ENCODE measurements at places on chromosomes 3 and 15.
A peak's percentile ranks its signal among the peaks of the same experiment; 100 is the strongest.

GRCh38 chr3:67077656-67078055 lies 79.5 kb downstream of the KBTBD8 start:
- DNase-seq: no peak

- no peak for DNase-seq
These were observed 473.8 kb downstream of the TAFA4 start for GRCh38 chr3:68458581-68458980.

DNA sequence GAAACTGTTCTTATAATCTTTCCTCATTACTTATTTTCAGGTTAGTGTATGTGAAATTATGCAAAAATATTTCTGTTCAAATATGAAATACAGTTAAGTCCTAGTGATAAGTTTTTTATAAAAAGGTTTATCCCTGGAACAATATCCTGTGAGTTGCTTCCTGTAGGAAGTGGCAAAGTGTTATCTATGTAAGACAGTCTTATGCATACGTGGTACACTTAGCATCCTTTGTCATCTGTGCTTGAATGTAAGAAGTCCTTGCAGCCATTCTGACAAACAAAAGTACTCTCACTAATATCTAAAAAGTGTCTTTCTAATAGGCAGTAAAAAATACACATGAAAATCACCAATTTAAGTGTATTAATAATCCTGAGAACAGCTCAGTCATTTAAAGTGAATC lies 372.5 kb upstream of the BCHE start:
- no peak for DNase-seq

GRCh38 chr15:81024265-81024872 lies 23.6 kb downstream of the TLNRD1 start:
- no peak for DNase-seq

DNA sequence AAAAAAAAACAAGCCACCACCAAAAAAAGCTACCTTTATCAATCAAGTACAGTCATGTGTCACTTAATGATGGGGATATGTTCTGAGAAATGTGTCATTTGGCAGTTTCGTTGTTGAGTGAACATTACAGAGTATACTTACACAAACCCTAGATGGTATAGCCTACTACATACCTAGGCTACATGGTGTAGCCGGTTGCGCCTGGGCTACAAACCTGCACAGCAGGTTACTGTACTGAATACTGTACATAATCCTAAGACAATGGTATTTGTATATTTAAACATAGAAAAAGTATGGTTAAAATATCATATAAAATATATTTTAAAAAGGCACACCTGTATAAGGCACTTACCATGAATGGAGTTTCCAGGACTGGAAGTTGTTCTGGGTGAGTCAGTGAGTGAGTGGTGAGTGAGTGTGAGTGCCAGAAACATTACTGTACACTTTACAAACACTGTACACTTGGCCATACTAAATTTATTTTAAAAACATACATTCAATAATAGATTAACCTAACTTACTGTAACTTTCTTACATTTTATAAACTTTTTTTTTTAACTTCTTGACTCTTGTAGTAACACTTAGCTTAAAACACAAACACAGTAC lies 25.9 kb upstream of the JMJD7 start:
- no peak for DNase-seq

DNA sequence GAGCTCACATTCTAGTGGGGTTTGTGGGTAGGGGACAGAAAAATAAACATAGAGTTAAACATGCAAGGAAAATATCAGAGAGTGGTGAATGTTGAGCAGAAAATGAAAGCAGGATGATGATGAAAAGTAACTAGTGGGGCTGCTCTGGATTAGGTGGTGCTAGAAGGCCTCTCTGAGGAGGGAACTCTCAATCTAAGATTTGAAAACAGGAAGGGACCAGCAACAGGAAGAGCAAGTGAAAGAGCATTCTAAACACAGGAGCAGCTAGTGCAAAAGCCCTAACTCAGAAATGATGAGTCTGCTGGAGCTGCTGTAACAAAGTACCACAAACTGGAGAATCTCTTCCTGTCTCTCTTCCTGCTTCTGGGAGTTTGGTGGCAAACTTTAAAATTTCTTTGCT lies 468.6 kb upstream of the AGTR1 start:
- DNase-seq: no peak

GRCh38 chr15:57667171-57667849 lies 39.2 kb upstream of the POLR2M start:
- DNase-seq: peak; percentile 8

DNA sequence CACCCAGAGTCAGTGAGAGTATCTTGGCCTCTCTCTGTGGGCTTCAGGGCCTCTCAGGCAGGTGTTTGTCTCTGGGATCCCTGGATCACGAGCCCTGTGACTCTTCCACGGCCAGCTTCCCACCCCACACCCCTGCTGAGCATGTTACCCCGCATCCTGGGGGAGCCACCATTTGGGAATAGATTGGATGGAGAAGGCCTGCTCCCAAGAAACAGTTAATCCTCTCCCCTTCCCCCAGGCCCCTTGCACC lies 15.5 kb upstream of the SRP14 start:
- no peak for DNase-seq

DNA sequence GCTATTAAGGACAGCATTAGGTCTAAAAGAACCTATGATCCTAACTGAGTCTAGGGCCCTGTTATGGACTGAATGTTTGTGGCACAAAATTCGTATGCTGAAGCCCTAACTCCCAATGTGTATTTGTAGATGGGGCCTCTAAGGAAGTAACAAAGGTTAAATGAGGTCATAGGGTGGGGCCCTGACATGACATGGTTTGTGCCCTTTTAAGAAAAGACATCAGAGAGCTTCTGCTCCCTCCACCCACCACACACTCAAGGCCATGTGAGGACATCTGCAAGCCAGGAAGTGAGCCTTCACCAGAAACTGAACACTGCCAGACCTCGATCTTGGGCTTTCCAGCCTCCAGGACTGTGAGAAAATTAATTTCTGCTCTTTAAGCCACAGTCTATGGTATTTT lies 49.2 kb downstream of the PHC3 start:
- no peak for DNase-seq

- no peak for DNase-seq
These were observed 57.6 kb downstream of the HEG1 start for GRCh38 chr3:124998247-124998630.

DNA sequence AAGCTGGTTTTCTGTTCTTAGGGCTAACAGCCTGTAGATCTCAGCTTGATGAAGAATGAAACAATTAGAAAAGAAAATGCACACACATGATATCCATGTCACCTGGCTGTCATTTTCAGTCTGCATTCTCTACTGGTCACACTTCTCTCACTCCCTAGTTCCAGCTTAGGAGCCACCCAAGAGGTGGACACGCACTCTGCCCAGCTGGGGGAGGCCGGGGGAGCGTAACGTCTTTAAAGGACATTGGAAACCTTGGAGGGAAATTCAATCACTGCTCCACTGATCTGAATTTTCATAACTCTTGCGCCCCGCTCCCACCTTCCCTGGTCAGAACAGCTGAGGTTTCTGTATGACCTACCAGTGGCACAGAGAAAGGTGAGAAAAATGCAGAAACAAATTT lies 79.7 kb downstream of the RAB11A start:
- no peak for DNase-seq

DNA sequence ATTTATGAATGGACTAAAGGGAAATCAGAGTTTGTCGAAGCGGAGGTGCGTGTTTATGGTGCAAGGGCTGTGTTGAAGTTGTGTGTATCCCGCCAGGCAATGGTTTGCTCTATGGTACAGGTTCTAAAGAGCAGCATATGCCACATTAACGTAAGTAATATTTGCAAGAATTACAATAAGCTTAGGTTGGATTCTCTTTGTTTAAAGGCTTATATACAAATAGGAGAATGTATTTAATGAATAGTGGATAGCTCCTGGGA lies 800 bp downstream of the EPHA3 start:
- DNase-seq: no peak

DNA sequence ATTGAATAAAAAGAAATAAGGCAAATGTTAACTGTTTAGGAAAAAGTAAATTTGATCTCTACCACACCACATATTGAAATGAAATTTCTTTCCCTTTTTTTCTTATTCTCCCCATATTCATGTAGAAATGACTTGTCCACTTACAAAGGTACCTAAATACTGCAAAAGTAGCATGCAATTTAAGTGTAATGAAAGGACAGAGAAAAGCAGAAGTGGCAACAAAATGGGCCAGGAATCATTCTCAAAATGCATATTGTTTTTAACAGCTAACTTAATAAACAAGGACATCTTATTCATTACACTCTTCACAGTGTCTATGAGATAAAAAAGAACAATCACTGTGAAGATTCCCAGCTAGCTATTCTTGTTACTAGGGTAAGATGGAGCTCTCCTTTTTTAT lies 40.6 kb upstream of the FGF7 start:
- no peak for DNase-seq

DNA sequence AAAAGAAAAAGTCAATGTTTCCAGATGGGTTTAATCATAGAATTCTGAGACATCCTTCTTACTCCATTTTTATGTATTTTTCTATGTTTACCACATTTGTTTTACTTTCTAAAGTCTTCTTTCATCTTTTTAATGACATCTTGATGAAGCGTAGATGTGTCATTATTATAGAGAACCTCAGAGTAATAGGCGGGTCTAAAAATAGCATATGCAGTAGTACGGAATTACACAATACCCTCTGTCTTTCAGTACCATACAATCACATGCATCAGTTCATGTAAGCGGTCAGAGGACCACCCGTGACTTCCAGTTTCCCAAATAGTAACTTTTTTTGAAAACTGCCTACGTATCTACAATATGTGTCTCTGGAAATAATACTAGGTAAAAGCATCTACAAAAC lies 224.0 kb downstream of the PLOD2 start:
- DNase-seq: no peak

DNA sequence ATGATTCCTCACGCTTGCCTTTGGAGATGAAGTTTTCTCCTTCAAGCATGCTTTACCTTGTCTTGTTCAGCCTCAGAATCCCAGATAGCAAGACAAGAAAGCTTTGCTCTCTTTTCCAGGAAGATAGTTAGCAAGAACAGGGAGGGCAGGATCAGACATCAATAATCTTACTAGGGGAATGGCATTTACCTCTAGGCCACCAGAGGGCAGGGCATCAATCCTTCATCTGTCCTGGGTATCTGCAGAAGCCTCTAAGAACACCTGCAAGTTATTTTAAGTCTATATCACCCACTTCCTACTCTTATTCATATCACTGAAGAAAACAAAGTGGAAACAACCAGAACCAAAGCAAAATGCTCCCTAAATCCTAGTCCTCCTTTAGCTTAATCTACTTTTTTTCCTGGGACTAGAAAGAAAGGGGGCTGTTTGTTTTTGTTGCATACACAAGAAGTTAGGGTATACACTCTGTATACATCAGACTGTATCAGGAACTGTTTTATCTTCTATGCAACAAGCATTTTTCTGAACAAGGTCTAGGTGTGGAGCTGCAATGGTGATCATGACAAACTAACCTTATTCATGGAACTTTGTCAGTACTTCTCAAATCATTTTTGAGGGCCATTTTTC lies 862.5 kb downstream of the CADM2 start:
- DNase-seq: peak; percentile 20

GRCh38 chr3:131619821-131620220 lies 117.0 kb upstream of the MRPL3 start:
- no peak for DNase-seq

DNA sequence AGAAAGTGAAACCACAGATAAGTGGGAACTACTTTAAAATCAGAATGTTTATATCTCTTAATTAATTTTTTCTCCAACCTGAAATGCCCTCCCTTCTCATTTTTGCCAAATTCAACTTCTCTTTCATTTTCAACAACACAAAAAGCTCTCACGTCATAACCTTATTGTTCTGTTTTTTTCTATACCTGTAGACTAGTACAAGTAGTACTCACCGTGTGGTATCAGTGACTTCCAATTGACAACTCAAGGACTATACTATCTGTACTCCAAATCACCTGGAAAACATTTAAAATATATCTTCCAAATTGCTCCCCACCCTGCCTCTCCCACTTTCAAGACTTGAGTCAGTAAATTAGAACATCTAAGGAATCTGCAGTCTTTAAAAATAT lies 72.8 kb upstream of the ZNF280D start:
- DNase-seq: no peak

DNA sequence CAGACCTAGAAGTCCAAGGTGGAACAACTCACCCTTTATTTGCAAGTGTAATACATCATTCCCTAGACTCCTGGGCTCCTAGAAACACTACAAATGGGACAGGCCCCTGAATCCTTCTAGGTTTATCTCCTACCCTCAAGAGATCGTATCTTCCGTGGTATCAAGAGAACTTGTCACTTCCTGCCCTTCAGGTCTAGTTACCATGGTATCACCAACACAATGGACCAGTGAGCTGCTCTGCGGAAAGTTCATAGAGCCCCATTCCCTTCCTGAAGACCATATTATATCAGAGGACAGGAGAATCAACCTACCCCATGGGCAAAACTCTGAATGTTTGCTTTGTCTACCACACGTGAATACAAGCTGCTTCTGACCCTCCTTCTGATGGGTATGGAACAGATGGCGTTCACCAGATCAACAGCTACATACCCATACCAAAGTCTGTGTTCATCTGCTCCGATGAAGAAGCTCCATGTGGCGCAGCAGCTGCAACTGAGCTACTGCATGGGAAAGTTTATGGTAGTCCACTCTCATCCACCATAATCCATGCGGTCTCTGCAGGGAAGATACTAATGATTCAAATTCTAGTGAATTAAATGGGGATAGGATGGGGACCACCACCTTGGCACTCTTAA lies 84.6 kb upstream of the KLF13 start:
- no peak for DNase-seq

- DNase-seq: no peak
These were observed 185.7 kb downstream of the ARRDC4 start for GRCh38 chr15:98146031-98146820.

DNA sequence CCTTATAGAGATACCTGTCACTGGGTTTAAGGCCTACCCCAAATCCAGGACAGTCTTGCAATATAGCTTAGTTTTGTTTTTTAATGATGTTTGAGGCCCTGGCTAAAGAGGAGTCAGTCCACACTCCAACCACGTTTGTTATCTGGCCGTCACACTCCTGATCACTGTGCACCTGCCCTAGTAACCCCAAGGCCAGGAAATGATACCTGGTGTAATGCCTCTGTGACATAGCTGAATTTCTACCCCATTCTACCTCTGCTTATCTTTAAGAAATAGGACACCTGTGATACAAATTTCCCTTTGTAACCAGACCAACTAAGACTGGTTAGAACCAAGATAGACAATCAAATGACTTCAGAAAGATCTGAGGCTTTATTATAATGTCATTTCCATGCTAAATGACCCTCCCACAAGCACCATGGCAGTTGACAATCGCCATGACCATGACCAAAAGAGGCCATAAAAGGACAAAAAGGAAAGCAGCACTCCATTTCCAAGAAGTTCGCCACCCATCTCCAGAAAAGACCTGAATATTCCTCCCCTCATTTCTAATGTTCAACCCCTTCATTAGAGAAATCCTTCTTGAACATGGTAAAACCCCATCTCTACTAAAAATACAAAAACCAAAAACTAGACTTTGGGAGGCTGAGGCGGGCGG lies 4.8 kb upstream of the RTP3 start:
- no peak for DNase-seq

GRCh38 chr15:38524156-38524555 lies 40.5 kb downstream of the RASGRP1 start:
- DNase-seq: no peak

DNA sequence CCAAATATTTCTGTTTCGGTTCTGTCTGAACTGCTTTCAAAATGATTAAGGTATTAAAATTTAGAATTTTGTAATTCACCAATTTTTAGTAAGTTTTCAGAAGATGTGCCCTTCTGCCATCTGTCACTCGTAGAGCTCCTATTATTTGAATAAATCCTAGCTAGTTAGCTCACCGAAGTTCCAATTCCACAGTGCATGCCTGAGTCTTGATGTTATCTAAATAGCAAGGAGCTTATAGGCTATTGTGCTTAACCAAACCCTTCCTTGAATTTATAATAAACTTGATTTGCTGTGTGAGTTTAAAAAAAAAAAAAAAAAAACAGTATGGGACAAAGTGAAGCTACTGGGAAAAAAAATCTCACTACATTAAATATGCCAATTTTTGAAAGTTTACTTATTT lies 18.7 kb downstream of the ATP13A3 start:
- no peak for DNase-seq
